ENCODE measurements at places on chromosomes 5 and 9.

GRCh38 chr9:112002131-112002846 lies 105.7 kb downstream of the UGCG start:
- no peak for DNase-seq

DNA sequence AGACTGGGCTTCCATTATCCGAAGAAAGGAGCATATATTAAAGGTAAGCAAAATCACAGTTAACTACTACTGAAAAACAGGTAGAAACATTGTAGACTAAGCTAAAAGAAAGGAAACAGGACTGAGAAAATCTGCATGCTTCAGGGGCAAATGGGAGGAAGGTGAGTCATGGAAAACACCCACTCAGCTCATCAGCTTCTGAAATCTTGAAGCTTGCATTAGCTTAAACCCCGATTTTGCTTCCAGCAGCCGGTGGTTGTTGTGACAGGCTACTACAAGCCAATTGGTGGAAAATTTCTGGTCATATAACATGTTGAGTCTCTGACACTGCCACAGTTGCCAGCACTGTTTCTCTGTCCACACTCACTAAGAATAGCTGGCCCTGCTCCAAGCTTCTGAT lies 179.6 kb upstream of the PUM3 start:
- no peak for DNase-seq

- DNase-seq, result peak; percentile 36
Measured at GRCh38 chr5:156755421-156756087, 94.5 kb upstream of the PPP1R2B start.

- no peak for DNase-seq
Measured at GRCh38 chr5:148839960-148840359, 13.5 kb downstream of the ADRB2 start.

GRCh38 chr9:4984171-4984620 lies 876 bp upstream of the JAK2 start:
- no peak for DNase-seq

- DNase-seq, result no peak
Measured at GRCh38 chr5:176776141-176776865, 34.1 kb upstream of the UNC5A start.

- no peak for DNase-seq
Measured at GRCh38 chr5:93603078-93603792, 20.2 kb downstream of the NR2F1 start.

DNA sequence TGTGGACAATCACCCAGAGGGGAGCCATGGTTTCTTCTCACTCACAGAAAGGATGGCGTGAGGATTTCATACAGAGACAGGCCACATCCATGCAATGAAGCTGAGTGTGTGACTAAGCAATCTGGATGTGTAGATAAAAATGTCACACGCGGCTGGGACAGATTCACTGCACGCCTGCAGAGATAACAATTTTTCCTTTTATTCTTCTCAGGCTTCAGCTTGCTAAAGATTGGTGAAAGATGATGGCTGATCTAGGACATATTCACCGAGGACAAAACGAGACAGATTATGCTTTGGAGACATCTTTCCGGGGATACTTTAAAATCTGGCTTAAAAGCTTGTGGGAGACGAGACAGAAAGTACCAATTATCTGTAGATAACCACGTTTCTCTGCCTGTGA lies 313.9 kb upstream of the TRPC7 start:
- DNase-seq, result no peak

DNA sequence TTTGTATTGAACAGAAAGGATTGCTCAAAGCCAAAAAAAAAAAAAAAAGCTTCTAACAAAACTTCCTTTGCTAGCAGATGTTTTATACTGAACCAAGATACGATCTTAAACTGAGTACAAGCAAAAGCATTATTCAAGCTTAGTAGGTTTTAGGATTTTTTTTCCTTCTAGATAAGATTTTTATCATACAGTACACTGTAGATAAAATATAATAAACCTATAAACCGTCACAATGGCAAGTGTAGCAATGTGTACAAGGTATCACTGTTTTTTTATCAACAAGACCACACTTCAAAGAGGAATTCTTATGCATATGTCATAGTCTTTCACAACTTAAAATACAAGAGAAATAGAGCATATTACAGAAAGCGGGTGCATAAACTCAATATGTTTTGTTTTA lies 56.5 kb upstream of the TRPM3 start:
- no peak for DNase-seq

All from AG10803 (cell line).